ENCODE measurements at places on chromosomes 5 and 9.

DNA sequence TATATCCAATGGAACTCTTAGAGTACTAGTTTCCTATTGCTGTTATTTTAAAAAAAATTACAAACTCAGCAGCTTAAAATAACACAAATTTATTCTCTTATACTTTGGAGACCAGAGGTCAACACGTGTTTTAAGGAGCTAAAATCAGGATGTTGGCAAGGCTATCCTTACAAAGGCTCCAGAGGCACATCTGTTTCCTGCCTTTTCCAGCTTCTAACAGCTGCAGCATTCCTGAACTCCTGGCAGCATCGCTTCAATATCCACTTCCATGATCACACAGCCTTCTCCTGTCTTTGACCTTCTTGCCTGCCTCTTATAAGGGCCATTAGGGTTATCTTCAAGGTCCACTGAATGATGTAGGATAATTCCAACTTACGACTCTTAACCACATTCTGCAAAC, 92.2 kb upstream of the CCNG1 start:
- no peak for DNase-seq

DNA sequence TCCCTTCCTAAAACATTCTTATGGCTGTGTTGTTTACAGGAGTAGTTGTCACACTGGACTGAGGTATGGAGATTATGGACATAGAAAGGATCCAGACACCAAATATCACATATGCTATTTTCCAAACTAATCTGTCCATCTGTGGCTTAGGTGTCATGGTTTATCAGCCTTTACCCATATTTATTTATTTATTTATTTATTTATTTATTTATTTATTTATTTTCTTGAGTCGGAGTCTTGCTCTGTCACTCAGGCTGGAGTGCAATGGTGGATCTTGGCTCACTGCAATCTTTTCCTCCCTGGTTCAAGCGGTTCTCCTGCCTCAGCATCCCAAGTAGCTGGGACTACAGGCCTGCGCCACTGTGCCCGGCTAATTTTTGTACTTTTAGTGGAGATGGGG, 1103.1 kb downstream of the MAT2B start:
- DNase-seq = no peak

DNA sequence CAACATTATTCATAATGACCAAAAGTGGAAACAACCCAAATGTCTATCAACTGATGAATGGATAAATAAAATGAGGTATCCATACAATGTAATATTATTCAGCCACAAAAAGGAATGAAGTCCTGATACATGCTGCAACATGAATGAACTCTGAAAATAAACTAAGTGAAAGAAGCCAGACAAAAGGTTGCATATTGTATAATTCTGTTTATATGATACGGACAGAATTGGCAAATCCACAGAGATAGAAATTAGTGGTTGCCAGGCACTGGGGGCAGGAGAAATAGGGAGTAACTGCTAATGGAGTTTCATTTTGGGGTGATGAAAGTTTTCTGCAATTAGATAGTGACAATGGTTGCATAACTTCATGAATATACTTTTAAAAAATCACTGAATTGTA, 47.0 kb downstream of the KIF24 start:
- no peak for DNase-seq

DNA sequence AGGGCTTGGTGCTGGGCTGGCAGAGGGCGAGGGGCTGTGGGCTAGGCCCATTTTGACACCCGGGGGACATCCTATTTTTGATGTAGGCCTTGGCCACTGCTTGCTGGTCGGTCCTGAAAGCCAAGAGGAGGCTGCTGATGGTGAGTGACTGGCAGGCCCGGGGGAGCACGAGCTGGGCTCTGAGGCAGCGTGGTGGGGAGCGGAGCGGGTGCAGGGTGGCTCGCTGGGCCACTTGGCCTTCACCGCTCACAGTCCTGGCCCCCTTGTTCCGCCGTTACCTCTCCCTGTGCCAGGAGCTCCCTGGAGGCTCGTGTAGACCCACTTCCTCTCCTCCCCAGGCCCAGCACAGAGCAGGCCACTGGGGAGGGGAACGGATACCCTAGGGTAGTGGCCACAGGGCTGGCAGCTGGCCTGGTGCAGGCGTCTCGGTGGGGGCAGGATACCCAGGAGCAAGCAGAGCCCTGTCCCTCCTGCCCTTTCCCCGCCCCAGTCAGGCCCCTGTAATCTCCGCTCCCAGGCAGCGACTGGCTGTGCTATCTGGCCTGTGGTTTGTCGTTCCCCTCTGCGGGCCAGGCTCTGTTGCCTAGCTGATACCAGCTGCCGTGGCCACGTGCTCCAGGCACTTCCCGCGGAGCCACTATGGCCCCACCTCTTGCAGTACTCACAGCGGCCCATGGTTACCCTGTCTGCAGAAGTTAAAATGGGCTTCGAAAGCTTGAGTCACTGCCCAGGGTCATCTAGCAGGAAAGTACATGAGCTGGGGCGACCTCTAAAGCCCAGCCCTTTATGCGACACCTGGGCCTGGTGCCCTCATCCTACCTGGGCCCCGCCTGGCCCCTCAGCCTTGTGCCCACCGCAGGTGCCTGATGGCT, 11.7 kb upstream of the DOLPP1 start:
- peak; percentile 54 for DNase-seq

GRCh38 chr9:129305246-129305645, 127.2 kb upstream of the IER5L start:
- DNase-seq = no peak

GRCh38 chr9:131633491-131634031, 88.2 kb downstream of the PRRT1B start:
- DNase-seq = no peak

GRCh38 chr5:41831155-41831554, 39.1 kb downstream of the OXCT1 start:
- no peak for DNase-seq

DNA sequence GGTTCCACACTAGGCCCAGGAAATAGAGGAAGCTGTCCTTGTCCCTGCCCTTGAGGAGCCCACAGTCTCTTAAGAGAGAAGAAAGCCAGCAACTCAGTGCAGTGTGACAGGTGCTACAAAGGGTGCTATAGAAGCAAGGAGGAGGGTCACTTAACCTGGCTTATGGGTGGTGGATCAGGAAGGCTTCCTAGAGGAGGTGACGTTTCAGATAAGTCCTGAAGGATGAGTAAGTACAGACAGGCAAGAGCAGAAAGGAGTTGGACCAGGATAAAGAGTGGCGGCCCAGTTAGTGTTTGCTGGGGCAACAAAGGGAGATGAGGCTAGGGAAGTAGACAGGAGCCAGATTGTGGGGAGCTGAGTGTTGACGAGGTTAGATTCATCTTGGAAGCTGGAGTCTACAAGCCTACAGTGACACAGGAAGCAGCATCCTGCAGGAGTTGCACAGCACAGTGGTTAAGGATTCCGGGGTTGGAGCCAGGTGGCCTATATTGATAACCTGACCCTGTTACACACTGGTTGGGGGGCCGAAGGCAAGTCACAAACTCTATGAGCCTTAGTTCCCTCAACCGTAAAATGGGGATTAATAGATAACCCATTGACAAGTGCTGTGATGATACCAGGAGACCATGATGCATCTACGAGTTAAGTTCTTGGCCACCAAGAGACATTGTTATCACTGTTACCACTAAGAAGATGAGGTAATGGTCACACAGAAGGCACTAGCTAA, 5.4 kb upstream of the LHX6 start:
- no peak for DNase-seq

DNA sequence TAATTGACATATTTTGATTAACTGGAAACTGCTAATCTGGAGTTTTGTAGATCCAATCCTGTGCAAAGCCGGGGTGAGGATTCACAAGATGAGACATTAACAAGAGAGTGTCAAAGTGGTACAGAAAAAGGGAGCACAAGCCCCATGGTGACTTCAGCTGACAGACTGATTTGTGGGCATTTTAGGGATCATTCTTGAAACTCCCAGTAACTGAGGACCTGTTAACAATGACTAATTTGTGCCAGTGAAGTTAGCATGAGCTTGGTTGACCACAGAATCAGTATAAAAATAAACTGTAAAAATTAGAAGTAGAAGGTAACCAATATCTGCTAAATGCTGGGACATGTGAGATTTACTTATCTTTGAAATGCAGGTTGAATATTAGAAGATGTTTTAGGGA, 1578.3 kb downstream of the EFNA5 start:
- DNase-seq = no peak

DNA sequence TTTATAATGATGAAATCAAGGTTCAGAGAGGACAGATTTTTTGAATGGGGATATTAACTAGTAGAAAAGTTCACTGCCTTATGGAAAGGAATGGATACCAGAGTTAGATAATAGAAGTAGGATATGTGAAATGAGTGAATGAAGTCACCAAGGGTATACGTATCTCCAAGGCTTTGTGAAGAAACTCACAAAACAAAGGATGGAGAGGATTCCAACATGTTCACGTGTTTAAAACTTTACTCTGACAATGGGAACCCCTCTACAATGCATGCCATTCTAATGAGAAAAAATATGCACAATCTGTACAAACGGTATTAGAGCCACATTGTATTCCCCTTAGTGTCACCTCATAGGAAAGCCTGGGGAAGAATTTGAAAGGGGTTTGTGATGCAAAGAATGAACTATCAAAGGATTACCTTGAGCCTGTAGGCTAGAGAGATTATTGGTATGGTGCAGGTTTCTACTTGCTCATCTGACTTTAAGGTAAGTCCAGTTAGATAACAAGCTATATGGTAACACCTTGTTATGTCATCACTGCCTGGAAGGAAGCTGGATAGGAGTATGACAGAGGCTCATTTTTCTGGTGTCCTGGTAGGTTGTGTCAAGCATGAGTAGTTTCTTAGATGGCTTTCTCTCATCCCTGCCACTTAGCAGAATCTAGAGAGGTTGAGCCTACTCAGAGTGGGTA, 250.3 kb upstream of the SEMA6A start:
- no peak for DNase-seq

GRCh38 chr5:158560170-158560569, 539.5 kb downstream of the EBF1 start:
- no peak for DNase-seq

DNA sequence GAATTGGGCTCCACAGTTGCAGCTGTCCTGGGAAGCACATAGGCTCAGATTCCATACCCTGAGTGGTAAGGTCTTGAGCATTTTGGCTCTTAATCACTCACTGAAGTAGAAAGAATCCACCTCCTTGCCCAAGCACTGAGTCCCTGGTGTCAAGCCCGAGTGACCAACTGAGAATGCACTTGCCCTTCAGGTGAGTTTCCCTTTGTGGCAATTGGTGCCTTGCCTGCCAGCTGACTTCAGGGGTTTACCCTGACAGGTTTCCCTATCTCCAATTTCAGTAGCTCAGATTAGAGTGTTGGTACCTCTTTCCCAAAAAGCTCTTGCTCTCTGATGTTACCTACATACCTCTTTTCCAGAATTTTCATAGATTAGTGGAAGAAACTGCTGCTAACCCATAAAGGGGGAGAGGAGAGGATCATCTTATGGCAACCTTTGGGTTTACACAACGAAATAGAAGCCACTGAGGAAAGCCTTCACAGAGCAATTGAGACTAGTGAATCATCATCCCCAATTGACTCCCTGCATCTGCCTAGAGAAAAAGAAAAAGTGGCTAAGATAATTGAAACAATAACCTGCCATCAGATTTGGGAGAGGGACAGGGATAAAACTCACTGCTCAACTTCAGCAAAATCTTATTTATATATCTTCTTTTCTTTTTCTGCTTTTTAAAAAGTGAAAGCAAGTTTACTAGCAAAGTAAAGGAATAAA, 48.6 kb downstream of the CCL28 start:
- DNase-seq = no peak
